ENCODE measurements at places on chromosomes 5 and 9. TPM values are rescaled to one million over a fixed set of nuclear protein-coding genes. Genes with fewer than 3 reads are reported as not detected.

IFNK gene
- not detected for total RNA-seq

ANKRD33B gene
- 3.4 TPM for total RNA-seq

PCDHA1 gene
- total RNA-seq, result not detected

RGS7BP gene
- 2.0 TPM for total RNA-seq

BTNL3 gene
- total RNA-seq, result 0.82 TPM

KCNT1 gene
- 0.10 TPM for total RNA-seq

PDE6A gene
- not detected for total RNA-seq

STING1 gene
- 7.7 TPM for total RNA-seq

CARD9 gene
- 2.6 TPM for total RNA-seq

SPINK5 gene
- total RNA-seq, result 26.0 TPM

NSG2 gene
- 3.1 TPM for total RNA-seq

BAG1 gene
- total RNA-seq, result 92.6 TPM

IFNA14 gene
- not detected for total RNA-seq

ADAMTS19 gene
- 9.3 TPM for total RNA-seq

INSL4 gene
- total RNA-seq, result 0.29 TPM

Data from type B pancreatic cell (in vitro differentiated cells).